ENCODE measurements at places on chromosomes 11 and 22.

GRCh38 chr11:101516546-101516945 is 67.3 kb downstream of the TRPC6 start:
- DNase-seq = no peak

DNA sequence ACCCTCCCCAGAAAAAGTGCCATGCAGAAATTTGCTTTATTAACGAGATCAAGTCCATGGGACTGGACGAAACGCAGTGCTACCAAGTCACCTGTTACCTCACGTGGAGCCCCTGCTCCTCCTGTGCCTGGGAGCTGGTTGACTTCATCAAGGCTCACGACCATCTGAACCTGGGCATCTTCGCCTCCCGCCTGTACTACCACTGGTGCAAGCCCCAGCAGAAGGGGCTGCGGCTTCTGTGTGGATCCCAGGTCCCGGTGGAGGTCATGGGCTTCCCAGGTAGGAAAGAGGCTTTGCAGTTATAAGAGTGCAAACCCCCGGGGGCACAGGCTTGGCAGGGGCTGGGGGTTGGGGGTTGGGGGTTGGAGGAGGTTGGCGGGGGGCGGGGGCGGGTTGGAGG is 4.2 kb downstream of the APOBEC3H start:
- DNase-seq = no peak

- DNase-seq = no peak
Observed at GRCh38 chr22:36852056-36852973, 8.5 kb upstream of the NCF4 start.

GRCh38 chr11:40292721-40293508 is 1166.5 kb downstream of the LRRC4C start:
- no peak for DNase-seq

DNA sequence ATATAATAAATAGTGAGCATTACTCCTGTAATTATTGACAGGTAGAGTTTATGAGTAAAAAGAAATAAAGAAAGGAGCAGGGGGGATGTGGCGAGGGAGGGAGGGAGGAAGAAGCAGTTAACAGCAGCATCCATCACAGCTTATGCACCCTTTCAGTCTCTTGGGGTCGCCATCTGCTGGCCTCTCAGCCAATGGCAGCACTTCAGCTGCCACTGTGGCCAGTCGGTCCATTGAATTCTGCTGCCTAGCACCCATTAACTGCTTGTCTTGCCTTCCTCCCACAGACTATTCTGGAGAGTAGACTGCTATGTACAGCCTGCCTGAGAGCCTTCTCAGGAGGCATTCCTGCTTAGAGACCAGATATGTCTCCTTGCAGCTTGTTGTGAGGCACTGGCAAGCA is 388.3 kb downstream of the TENM4 start:
- DNase-seq = no peak

DNA sequence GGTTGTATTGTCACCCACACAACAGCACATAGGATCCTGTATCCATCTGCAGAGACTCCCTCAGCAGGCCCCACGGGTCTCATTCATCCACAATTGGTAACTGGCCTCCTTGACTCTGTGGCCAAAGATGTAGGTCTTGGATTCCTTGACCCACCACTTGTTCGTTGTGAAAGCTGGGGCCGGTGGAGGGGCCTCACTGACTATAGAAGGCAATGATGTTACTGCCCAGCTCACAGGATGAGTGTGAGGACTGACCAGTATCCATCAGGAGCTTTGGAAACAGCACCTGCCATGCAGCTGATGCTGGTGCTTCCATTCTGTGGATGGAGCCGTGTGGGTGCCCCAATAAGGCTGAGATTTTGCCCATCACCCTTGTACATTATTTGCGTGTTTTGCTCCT is 615.7 kb downstream of the BRD1 start:
- DNase-seq = no peak

- DNase-seq = peak; percentile 34
Observed at GRCh38 chr11:125063429-125064043, 431 bp downstream of the SLC37A2 start.

DNA sequence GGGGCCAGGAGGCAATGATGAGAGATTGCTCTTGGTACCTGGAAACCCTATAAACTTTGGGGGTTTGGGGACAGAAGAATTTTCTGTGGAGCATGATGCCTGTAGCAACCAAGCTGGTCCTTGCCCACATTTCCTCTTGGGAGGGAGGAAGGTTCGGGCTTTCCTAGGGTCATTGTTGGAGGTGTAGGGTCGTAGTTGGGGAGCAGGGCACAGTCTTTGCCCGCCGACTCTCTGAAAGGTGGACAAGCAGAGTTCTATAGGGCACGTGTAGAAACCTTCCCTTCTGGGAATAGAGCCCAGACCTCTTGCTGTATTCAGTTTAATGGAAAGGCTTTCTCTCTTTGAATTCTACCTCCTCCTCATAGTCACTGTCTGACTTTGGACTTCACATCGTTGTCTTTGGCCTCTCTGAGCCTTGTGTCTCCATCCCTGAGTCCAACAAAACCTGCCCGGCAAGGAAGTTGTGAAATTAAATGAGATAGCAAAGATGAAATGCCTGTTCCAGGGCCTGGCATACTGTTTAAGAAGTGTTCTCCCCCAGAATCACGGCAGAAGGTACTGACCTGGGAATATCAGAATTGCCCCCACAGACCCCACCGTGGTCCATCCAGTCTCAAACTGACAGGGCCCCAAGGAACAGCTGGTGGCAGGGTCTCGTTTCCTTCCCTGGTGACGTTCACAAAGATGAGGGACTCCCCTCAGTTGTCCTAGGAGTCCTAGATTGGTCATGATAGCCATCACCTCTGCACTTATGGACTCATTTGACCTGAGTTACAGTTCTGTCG is 1.6 kb downstream of the PRDM11 start:
- DNase-seq = no peak

DNA sequence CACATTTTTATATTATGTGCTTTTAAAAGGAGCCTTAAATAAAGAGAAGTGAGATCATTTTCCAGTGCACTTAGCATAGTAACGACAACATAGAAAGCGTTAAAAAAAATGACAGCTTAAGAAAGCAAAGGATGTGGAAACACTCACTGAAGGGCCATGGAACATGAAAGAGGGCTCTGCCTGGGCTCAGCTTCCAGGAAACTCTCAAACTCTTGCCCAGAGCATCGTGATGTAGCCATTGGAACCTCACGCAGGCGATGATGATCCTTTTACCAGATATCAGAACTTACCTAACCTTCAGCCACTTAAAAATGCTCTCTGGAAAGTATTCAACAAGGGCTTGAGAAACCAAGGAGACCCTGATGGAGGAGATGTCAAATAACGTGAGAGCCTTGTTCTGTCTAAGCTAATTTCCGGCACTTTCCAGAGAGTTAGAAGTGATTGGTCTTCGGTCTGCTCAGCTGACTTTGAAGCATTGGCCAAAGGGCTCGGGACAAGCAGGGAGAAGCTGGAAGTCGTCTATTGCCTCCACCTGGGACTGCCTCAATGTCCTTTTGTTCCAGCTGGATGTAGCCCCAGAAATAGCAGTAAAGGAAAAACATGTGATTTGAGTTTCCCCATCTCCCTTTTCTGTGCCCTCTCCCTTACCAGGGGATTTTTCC is 21.5 kb upstream of the ETS1 start:
- no peak for DNase-seq

- no peak for DNase-seq
Observed at GRCh38 chr22:49535126-49535525, 292.5 kb downstream of the BRD1 start.

DNA sequence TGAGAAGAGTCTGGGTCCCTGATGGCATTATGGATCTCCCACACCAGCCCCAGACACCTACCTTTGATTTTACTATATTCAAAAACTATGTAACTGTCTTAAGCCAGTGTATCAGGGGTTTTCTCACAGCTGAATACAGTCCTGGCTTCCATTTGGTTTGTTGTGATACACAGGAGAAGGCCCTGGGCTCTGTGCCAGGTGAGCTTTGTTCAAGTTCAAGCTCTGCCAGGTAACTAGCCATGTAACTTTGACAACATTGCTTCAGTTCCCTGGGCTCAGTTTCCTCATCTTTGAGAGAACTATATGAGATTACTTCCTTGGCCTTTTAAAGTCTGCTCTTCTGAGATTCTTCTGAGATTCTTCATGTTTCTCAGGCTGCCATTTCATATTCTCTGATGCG is 327.5 kb upstream of the TENM4 start:
- no peak for DNase-seq

DNA sequence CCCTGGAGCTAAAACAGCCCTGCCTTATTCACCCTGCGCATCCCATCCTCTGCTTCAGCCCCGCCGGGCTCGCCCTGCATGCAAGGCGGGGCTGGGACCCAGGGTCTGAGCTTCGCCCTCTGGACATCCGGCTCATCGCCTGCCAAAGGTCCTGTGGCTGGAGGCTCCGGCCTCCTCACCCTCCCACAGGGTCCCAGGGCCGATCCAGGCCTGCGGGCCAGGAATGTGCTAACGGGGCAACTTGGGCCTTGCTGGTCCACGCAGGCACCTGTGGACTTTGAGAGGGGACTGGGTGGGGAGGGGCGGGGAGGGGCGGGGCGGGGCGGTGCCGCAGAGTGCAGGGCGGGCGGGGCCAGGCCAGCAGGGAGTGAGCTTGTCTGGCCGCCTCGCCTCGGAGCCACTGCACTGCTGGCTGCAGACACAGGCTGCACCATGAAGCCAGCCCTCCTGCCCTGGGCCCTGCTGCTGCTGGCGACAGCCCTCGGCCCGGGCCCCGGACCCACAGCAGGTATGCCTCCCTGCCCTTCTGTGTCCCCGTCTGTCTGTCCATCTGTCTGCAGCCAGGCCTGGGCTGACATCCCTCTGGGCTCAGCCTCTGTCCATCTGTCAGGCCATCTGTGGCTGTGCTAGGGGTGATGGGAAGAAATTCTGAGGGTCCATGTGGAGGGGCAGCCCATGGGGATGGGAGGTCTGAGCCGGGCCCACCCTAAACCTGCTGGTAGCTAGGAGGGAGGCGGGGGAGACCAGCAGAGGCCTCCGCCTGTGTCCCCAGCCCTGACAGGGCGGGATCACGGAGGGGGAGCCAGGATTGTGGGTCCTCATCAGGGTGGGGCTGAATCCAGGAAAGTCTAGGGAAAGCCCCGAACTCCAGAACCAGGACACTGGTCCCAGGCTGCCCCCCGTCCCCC is at the start of gene SUSD2:
Gene SUSD2, plus strand, starts transcription at position 400 of the 908 bp plus-strand sequence. Its CDS starts 33 bp downstream, at position 433.
- DNase-seq = no peak

- no peak for DNase-seq
Observed at GRCh38 chr22:48276994-48277867, 1514.8 kb downstream of the TBC1D22A start.

All from GM12892 (cell line).